ENCODE measurements at places on chromosomes 5 and 9.

- DNase-seq = no peak
Measured at GRCh38 chr5:55594671-55595070, 59.9 kb upstream of the PLPP1 start.

- DNase-seq = no peak
Measured at GRCh38 chr5:175884214-175884613, 12.8 kb downstream of the CPLX2 start.

DNA sequence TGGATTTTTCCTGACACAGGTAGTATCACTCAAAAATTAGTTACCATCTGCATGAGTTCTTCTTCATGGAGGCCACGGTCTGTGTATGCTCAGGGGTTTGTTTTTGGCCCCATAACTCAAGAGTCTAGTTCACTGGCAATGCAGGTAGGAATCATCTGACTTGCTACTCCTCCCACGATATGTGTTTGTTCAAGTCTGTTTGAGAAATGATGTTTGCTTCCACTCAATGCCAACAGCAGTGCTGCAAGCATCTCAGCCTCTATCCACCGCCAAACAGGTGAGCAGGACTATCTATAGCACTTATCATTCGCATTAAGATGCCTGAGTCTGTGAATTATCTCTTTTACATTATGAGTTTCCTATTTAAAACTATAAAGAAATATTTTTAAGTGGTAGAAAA, 264.8 kb upstream of the PTGER4 start:
- no peak for DNase-seq

GRCh38 chr5:38467353-38468040, 88.9 kb downstream of the LIFR start:
- peak; percentile 55 for DNase-seq

DNA sequence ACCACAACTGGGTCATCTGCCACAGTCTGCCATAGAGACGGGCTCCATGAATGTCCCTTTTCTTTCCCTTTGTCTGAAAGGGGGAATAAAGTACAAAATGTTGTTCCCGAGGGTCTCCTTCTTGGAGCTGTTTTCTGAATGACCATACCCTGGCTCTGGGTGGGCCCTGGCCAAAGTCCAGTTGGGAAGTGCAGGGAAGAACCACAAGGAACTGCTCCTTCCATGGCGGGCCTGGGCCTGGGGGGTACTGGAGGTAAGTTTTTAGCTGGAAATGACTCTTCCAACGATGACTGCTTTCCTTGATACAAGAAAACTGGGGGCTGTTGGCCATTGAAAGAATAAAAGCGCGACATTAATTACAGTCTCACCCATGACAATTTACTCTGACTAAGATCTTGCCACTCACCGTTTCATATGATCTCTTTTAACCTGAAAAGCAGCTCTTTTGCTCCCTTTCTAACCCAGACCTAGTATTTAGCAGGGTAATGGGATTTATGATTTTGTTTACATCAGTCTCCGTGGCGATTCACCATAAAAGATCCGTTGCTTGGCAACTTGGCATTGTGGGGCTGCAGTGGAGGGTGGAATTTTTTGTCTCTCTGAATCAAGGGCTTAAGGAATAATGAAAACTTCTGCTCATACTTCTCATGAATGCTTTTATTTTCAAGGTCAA, 89.2 kb upstream of the PTCH1 start:
- DNase-seq = peak; percentile 66

GRCh38 chr9:2809692-2810419, 34.0 kb downstream of the PUM3 start:
- no peak for DNase-seq

DNA sequence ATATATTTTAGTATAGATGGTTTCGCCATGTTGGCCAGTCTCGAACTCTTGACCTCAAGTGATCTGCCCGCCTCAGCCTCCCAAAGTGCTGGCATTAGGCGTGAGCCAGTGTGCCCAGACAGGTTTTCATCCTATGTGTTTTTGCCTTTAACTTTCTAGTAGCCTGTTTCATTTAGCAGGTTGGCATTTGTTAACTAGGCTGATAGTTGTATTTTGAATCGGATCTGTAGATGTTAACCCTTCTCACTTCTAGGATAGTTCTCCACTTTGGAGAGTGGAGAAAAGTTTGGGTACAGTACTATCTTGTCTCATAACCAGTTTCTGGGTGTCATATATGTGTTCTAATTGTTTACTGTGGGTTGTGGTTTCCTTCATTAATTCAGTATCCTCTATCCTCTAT, 7.3 kb upstream of the FGF18 start:
- DNase-seq = no peak

- DNase-seq = no peak
Measured at GRCh38 chr9:120889606-120890271, 12.8 kb upstream of the PHF19 start.

- no peak for DNase-seq
Measured at GRCh38 chr9:69090140-69090750, 54.7 kb downstream of the FXN start.

DNA sequence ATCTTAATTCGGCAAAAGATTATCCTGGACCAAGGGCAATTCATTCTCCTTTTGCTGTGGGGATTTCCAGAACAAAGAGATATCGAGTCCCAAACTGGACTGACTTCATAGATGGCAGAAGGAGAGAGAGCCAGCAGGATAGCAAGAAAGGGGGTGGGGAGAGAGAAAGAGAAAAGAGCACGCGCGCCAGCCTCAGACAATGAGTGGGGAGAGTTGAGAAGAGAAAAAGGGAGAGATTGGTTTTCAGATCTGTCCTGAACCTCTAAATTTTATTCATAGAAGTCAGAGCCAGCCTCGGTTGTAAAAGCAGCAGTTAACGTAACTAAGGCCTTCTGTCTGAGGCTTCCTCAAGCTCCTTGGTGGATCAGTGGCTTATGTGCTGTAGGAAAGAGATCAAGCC, 55.3 kb upstream of the ALDH1B1 start:
- DNase-seq = no peak

- no peak for DNase-seq
Measured at GRCh38 chr9:109341561-109341960, 20.7 kb upstream of the EPB41L4B start.

DNA sequence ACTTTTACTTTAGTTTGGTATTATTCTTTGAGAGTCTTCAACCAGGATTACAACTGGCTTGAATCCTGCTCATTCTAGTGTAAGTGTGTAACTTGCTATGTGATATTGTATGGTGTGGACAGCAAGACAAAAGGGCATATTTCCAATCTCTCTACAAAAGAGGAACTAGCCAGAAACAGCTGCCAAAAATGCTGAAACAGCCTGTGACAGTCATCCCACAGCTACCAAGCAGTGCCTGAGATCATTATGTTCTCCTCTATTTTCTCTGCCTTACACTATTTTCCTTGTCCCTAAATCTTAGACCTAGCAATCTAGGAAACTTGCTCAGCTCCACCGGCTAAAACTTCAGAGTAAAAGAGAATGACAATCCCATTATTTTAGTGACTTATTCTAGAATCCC, 42.8 kb downstream of the WDR41 start:
- no peak for DNase-seq

DNA sequence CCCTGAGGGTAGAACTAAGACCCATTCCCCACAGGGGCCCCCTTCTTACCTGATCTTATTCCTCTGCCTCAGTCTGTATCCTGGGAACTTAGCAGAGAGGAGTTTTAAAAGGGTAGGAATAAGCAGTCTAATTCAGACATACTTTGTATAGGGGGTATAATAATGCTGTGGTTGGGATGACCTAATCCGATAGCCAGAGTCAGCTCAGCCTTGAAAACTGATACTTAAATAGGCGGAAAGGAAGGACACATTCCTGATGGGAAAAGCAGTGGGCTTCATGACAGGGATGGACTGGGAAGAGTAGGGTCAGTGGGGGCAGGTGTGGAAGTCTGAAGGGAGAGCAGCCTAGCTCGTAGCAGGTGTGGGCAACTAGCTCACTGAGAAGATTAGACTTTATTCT, 52.2 kb upstream of the TESK1 start:
- no peak for DNase-seq

DNA sequence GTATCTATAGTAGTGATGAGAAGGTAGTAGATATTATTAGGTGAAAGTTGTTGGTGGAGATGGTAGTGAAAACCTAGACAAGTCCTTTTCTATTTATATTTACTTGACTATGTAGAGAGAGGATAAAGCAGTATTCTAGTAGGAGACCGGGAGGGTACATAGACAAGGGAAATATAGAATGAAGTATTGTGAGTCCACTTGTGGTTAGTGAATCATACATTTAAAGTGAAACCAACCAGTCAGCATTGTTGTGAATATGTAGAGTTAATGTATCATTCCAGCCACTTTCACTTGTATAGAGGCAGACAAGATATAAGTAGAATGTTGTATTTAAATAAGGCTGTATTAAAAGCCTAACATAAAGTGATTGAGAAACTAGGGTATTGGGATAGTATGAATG, 1711.3 kb upstream of the ACO1 start:
- DNase-seq = no peak

DNA sequence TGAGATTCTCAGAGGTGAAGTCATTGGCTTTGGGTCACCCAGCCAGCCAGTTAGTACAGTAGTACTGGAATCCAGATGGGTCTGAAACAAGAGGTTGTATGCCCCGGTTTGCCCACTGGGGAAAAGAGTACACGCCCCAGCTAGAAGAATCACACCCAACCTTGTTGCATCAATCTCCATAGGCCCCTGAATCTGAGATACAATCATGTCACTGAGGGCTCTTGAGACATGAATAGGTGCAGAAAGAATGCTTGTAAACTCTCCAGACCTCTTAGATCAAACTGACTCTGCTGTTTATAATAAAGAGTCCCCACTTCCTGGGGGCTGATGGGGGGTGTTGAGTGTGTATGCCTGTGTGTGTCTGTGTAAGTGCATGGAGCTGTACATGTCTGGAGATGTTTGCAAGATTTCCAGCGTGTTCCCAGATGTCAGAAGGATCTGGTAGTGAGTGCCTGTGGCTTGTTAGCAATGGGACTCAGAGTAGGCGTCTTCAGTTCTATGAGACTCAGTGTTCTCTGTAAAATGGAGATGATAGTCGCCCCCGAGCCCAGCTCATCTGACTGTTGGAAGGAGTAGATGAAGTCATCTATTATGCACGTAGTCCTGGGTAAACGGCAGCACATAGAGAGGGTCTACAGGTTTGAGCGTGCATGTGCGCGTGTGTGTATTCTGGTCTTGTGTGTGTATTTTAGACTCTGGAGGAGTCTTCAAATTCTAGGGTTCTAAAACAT, 48.2 kb downstream of the COL27A1 start:
- DNase-seq = no peak

- no peak for DNase-seq
Measured at GRCh38 chr5:17163221-17163620, 54.2 kb upstream of the BASP1 start.

DNA sequence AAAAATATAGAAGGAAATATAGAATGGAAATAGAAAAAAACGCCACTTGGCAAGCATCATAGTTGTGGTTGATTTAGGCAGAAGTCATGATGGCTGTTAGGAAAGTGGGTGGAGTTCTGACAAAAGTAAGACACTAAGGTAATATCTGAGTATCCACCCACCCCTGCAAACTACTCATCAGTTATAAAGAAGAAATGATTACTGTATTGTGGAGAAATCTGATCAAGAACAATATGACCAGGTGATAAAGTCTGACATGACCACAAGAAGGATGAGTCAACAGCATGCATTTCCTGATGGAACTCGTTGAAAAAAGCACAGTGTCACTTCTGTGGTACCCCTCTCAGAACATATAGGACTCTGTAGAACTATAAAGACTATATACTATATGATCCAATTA, 343.4 kb upstream of the PAPPA start:
- no peak for DNase-seq

GRCh38 chr5:6686915-6687409, 26.3 kb upstream of the TENT4A start:
- peak; percentile 68 for DNase-seq

GRCh38 chr5:146475906-146476305, 28.8 kb downstream of the TCERG1 start:
- DNase-seq = no peak

- no peak for DNase-seq
Measured at GRCh38 chr5:178536541-178537466, 53.4 kb downstream of the COL23A1 start.

GRCh38 chr5:65630981-65631380, 6.2 kb downstream of the SHLD3 start:
- DNase-seq = no peak

DNA sequence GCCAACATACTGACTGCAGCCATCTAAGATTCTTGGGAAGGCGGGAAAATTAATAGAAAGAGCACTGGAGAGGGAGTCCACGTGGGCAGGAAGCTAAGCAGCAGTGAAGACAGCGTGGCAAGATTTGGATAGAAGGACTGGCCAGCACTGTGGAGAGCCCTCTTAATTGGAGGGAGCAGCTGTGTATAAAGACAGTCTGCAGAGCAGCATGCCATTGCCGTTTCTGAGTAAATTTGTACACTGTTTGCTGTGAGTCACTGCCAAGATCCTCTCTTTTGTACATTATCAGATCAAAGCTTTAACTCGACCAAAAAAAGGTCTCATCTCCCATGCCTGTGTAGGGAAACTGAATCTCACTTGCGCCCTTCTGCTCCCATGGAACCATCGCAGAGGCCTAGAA, 45.3 kb downstream of the INSYN2B start:
- DNase-seq = no peak

DNA sequence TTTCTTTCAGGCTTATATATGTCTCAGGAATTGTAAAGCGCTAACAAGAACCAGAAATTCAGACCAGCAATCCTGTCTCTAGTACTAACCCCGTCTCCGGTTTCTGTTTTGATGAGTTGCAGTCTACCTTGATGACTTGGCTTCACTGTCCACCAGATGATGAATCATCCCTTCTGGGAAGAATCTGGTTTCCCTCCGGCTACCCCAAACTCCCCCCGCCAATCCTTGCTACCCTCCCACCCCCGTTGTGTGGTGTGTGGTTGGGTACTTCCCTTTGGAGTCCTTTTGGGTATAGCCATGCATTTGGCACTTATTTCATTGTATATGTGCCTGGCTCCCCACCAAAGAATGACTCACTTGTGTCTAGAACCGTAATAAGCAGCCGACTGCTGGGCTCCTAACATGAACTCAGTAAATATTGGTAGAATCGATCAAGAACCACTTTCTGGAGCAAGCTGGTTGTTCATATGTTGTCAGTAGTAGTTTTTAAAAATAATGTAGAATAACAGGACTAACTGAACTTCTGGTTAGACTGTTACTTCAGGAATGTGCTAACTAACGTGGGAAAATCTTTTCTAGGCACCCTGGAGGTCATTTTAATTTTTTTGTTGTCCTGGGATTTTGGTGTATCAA, 8.3 kb upstream of the TGFBI start:
- no peak for DNase-seq

- no peak for DNase-seq
Measured at GRCh38 chr9:130944510-130945058, 5.5 kb upstream of the FIBCD1 start.

DNA sequence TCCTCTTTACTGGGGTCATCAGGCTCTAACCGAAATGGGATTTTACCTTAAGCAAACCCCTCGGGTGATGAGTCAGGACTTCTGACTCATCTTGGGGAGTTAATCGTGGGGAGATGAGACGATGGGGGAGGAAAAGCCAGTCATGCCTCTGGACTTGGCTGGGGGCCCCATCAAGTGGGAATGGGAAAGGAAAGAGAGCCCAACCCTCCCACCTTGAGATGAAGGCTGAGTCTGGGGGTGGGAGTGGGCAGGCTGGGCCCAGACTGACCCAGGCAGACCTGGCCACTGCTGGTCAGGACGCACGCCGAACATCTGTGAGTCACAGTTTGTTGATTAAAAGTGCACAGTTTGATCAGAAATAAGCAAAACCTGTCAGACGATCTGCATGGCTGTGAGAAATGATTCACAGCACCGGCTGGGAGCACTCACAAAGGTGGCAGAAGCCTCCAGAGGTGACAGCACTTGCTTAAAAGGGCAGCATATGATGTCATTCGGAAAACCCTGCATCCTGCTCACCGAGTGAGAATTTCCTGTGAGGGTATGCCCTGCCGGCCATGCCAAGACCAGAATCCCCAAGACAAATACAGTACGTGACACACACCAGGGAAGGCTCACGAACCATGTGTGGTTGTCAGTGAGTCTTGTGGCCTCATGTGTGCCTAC, 50.0 kb upstream of the SLC25A51 start:
- DNase-seq = no peak

All from right renal cortex interstitium (tissue), 3 donors.